ENCODE measurements at places on chromosomes 1 and 21.

- no peak for DNase-seq
Observed at GRCh38 chr1:23122023-23122748, 46.5 kb downstream of the LUZP1 start.

GRCh38 chr1:87598429-87598828 lies 269.7 kb downstream of the LMO4 start:
- DNase-seq: no peak

GRCh38 chr1:4327142-4327541 lies 327.3 kb upstream of the AJAP1 start:
- DNase-seq: no peak

GRCh38 chr1:103461161-103462105 lies 64.1 kb upstream of the RNPC3 start:
- no peak for DNase-seq

DNA sequence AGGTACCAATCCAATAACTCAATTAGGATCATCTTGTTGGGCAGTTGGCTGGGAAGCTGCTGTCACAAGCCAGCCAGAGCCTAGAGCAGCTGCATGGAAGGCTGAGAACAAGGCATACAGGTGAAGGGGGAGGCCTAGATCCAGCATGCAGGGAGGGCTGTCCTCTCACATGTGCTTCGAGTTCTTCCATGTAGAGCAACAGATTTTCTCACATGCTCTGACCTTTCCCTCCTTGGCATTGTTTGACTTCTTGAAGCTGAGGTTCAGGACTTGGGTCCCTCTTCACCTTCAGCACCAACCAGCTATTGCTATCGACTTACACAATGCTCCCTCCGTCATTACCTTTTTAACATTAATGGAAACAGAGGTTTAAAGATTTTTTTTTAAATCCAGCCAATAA lies 257.7 kb downstream of the ATG4C start:
- DNase-seq: no peak

DNA sequence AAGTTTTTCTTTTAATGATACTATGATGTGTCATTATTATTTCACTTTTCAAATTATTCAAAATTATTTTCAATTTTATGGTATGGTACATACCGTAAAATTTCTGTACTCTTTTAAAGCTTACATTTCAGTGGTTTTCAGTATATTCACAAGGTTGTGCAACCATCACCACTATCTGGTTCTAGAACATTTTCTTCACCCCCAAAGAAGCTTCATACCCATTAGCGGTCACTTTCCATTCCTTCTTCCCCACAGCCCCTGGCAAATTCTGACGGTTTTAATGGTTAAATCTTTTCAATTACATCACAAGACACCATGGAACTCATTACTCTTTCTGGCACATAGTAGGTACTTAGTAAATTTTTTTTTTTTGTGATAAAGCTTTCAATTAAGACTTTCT lies 22.8 kb upstream of the ATP5PO start:
- no peak for DNase-seq

GRCh38 chr1:31485166-31485565 lies 72.2 kb downstream of the SERINC2 start:
- no peak for DNase-seq

DNA sequence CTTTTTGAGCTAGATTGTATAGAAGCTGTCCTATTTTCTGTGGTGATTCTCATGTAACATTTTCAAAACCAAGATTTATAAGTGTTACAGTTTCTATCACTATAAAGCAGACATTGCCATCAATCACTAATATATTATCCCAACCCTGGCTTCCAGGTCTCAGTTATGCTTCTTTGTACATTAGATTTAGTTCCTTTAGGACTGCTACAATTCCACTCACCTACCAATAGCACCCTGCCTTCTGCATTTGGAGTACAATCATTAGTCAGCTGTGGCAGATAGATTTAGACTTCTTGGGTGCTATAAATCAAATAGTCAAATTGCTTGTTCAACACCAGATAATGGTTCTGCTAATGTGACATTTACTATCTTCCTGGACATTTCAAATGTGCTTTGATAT lies 281.6 kb downstream of the BRINP3 start:
- no peak for DNase-seq

GRCh38 chr1:153422450-153423068 lies 6.2 kb downstream of the S100A7A start:
- DNase-seq: no peak
